ENCODE measurements at places on chromosomes 11 and 22. TPM values are rescaled to one million over a fixed set of nuclear protein-coding genes. Genes with fewer than 3 reads are reported as not detected.

The TESMIN gene
- 1.2 TPM for total RNA-seq

The SHANK2 gene
- total RNA-seq: 24.5 TPM

The MUC5AC gene
- not detected for total RNA-seq

The KRTAP5-10 gene
- total RNA-seq: not detected

The MEI1 gene
- total RNA-seq: 0.41 TPM

The JRKL gene
- total RNA-seq: 13.5 TPM

The OSBPL5 gene
- total RNA-seq: 28.9 TPM
